CD4-positive, alpha-beta T cell treated with Interleukin-12 subunit alpha and Interleukin-12 subunit beta, for 1 hour (primary cell): ENCODE measurements at places on chromosomes 7 and 10.

GRCh38 chr10:131427281-131427680 is 115.8 kb upstream of the TCERG1L start:
- no peak for DNase-seq

GRCh38 chr10:10782603-10783002 is 235.1 kb upstream of the CELF2 start:
- DNase-seq: no peak

DNA sequence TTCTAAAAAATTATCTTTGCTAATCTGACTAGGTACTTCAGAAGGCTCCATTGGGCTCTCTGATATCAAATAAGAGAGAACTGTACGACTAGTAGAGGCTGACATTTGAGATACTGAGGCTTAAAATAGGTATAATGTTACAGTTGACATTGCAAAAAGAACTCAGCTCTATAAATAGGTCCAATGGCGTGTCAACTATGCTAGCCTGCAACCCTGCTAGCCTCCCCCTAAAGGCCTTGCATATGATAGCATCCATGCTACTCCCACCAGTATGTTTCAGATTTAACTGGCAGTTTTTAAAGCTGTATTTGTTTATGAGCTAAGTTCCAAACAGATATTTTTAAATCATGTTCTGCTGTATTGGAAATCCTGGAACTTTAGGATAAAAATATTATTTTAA is at the start of gene PPP1R3A:
Gene PPP1R3A, minus strand, starts transcription at position 64 of the 400 bp plus-strand sequence. Its CDS starts 13 bp downstream, at position 51.
- DNase-seq: no peak

DNA sequence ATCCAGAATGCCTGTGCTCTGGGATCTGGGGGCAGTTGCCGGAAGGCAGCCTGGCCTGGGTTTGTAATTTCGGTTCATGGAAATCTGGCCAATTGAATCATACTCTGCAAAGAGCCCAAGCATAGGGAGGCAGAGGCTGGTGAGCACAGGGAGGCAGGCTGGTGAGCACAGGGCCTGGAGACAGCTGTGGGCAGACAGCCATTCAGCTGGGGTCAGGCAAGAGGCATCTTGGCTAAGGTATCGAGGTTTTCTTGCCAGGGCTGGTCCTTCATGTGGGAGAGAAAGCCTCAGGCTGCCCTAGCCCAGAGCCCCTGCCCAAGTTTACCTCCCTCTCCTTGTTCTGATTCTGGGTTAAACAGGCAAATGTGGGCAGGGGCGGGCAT is 63.7 kb upstream of the BAIAP2L1 start:
- no peak for DNase-seq

GRCh38 chr7:116087291-116087690 is 56.7 kb upstream of the TFEC start:
- no peak for DNase-seq

DNA sequence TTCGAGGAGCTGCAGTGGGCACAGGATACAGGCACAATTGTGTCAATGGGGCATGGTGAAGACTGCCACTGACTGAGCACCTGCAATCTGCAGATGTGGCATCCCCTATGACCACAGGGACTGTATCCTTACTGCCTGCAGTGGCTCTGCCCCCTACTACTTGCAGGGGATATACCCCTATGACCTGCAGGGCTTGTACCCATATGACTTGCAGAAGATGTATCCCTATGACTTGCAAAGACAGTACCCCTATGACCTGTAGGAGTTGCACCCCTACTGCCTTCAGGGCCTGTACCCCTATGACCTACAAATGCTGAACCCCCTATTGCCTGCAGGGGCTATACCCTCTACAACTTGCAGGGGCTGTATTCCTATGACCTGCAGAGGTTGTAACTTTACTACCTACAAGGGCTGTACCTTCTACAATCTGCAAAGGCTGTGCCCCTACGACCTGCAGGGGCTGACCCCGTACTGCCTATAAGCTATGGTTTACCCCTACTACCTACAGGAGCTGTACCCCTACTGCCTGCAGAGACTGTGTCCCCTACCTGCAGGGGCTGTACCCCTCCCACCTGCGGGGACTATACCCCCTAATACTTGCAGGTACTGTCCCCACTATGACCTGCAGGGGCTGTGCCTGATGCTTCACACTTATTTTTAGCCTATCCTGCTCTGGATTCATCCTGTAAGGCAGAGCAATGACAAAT is 65.9 kb upstream of the ADAM12 start:
- DNase-seq: no peak

DNA sequence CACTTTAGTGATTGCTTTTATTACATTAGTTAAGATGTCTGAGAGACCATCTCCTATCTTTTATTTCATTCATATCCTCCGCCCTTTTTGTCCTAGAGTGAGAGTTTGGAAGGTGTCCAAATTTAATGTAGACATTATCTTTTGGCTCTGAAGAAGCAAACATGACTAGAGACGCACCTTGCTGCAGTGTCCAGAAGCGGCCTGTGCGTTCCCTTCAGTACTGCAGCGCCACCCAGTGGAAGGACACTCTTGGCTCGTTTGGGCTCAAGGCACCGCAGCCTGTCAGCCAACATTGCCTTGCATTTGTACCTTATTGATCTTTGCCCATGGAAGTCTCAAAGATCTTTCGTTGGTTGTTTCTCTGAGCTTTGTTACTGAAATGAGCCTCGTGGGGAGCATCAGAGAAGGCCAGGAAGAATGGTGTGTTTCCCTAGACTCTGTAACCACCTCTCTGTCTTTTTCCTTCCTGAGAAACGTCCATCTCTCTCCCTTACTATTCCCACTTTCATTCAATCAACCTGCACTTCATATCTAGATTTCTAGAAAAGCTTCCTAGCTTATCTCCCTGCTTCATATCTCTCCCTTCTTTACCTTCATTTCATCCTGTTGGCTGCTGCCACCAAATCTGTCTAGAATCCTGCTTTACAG is 10.4 kb upstream of the CLCN1 start:
- peak; percentile 74 for DNase-seq

DNA sequence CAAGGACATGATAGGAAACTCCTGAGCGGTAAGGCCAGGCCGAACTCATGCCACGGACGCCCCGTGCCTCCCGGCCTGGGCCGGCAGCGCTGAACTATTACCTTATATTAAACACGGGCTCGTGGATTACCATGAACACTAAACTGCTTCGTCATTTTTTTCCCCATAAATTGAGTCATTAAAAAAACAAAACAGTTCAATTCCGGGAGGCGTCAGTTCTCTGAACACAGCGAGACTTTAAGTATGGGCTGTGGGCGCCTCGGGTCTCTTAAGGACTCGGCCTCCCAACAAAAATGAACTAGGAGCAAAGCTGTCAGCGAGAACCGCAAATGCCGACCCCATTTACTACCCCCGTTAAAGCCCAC is 519 bp downstream of the PITRM1 start:
- DNase-seq: no peak

- no peak for DNase-seq
Observed at GRCh38 chr7:88276605-88277153, 30.0 kb downstream of the STEAP4 start.

GRCh38 chr10:60652628-60653027 is 125.7 kb upstream of the CDK1 start:
- DNase-seq: no peak

- DNase-seq: no peak
Observed at GRCh38 chr10:102702742-102703141, 11.5 kb downstream of the ARL3 start.

DNA sequence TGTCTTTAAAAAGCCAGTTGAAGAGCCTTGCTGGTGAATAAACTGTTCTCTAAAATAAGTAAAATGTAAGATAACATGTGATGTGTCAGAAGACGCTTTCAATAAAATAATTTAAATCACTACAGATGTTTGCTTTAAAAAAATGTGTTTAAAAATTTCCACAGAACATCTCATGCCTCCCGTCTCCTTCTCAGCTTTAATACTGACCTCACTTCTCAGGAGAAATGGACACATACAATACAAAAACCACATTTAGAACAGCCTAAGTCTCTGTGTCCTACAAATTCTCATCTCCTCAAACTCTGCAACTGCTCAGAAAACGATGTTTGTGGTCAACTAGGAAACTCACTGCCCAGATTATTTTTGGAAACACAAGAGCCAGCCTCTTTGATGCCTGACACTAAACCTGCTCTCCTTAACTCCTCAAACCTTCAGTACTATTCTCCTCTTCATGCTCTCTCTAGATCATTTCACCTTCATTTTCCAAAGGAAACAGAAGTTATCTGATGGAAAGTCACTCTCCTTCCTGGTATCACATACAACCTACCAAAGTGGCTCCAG is 120.3 kb downstream of the ZNF438 start:
- DNase-seq: no peak

GRCh38 chr10:87722716-87723115 is 63.0 kb downstream of the PAPSS2 start:
- DNase-seq: no peak

- DNase-seq: no peak
Observed at GRCh38 chr7:153258686-153259085, 499.1 kb downstream of the ACTR3B start.

GRCh38 chr10:17092986-17093803 is 36.4 kb downstream of the CUBN start:
- DNase-seq: no peak

DNA sequence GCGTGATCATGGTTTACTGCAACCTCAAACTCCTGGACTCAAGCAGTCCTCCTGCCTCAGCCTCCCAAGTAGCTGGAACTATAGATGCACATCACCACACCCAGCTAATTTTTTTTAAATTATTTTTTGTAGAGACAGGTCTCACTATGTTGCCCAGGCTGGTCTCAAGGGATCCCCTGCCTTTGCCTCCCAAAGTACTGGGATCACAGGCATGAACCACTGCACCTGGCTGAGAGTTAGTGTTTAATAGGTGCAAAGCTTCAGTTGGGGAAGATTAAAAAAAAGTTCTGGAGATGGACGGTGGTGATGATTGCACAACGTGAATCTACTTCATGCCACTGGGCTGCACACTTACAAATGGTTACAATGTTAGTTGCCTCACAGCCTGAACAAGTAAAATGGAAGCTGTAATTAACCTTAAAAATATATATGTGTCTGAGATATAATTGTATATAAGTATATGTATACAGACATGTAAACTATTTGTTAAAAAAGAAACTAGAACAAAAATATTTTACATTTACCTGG is 106.4 kb upstream of the ZNF438 start:
- no peak for DNase-seq

DNA sequence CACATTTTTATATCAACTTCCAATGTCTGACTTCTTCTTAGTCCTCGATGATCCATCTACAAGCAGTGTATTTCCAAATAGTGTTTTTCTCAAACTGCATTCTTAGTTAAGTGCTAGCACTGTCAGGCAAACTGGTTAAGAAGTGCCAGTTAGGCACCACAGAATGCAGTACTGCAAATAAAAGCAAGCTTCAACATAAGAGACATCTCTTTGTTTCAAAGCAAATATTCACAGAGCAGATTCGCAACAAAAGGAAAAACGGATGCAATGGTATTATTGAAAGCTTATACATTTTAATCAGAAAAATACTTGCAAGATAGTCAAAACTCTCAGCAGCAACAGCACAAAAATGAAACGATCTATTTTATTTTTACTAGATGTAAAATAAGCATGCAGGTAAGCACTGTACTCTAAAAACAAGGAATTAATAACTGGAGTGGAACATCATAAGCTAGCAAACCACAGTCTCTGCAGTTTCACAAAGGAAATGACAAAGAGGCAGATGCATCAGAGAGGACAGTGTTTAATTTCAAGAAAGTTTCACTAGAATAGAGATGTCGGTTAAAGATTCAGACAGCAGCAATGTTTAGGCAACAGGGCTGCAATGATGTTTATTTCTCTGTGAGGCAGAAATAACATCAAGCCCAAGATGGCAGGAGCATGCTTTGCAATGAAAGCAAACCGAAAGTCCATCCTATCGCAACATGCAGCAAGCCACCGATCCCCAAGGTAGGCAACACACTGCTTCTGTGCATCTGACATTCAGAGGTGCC is 82.0 kb downstream of the FGFR2 start:
- DNase-seq: no peak

- DNase-seq: no peak
Observed at GRCh38 chr10:28200775-28201174, 102.1 kb downstream of the MPP7 start.

DNA sequence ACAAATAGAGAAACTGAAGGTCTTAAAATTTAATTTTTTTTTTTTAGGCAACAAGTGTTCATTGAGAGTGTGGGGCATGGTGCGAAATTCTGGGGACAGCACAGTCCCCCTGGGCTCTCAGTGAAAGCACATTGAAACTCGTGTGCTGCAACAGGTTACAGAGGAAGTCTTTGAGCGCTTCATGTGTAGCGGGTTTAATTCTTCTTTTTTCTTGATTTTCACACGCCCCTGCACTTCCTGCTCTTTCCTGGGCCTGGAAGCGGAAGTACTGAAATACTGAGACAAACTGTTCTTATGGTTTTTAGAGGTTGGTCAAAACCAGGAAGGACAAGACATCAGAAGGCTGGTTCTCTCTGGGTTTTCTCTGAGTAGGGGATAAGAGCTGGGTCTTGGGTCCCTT is 203.5 kb downstream of the PTEN start:
- peak; percentile 46 for DNase-seq

DNA sequence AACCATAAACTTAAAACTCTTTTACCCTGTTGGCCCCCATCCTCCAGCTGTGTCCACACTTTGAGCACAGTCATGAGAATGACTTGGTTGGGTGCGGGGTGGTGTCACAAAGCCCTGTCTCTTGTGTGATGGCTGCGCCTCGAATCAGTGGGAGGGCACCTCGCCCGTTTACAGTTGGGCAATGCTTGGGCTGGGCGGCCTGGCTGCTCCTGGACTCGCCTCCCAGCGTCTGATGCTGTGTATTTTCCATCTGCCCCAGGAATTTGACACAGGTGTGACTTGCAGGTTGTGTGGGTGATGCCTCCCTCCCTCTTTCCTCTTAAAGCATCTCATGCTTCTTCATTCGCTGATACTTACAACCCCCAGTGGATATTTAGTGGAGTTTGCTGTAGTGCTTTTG is 33.7 kb downstream of the CHST12 start:
- no peak for DNase-seq

GRCh38 chr7:77450613-77451012 is 34.5 kb upstream of the GSAP start:
- DNase-seq: no peak

- no peak for DNase-seq
Observed at GRCh38 chr10:97913614-97914013, 64.0 kb downstream of the GOLGA7B start.

DNA sequence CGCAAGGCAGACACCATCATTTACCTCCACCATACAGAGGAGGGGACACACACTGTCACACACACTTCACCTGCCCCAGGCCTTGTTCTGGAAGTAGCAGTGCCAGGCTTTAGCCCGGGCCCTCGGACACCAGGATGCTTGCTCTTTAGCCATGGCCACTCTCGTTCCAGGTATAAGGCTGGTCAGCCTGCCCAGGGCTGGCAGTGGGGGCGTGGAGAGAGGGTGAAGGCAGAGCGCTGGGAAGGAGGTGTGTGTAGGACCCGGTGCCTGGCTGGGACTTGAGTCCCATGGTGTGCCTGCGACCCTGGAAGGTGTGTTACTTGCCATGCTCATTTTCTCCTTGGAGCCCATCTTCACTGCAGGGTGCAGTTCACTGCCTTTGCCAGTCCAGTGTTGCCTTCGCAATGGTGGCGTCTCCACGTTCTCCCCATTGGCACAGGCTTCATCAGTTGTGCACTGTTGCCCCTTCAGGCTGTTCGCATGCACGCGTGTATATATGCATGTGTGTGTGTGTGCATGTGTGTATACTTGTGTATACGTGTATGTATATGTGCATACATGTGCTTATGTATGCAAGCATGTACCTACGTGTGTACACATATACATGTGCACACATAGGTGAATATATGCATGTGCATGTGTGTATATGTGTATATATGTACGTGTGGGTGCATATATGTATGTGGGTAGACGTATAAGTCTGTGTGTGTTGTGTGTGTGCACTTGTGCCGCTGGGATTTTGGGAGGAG is 153.4 kb downstream of the CAMK1D start:
- no peak for DNase-seq

GRCh38 chr7:135246191-135246825 is 12.7 kb downstream of the STRA8 start:
- no peak for DNase-seq

GRCh38 chr7:142066536-142066935 is 45.0 kb upstream of the MGAM2 start:
- DNase-seq: no peak
